ENCODE measurements at places on chromosomes 6 and 20. TPM values are rescaled to one million over a fixed set of nuclear protein-coding genes. Genes with fewer than 3 reads are reported as not detected.
A peak's percentile ranks its signal among the peaks of the same experiment; 100 is the strongest.

Gene BPIFB3
- polyA plus RNA-seq = not detected

Gene GSTA3
- not detected for polyA plus RNA-seq

DNA sequence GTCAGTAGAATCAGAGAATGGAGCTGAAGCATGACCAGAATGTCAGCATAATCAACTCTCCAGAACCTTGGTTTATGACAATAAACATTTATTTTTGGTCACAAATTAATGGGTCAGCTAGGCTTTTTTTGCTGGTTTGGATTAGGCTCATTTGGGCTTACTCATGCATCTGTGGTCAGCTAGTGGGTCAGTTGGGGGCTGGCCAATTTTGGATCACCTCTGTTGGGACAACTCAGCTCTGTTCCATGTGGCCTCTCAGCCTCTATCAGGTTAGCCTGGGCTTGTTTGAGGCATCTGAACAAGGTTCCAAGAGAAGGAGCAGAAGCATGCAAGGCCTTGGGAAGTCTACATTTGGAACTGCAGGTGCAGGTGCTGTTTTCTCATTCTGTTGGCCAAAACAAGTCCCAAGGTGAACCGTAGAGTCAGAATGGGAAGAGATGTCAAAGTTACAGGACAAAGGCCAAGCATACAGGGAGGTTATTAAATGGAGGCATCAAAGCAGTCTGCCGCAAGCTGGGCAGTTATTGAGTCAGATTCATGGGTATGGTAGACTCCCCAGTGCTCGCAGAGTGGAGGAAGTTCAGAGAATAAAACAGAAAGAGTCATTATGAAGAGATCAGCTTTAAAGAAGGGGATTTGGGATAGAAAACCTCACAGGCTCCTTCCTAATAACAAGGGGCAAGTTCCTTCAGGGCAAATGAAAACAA, 173.0 kb downstream of the PLCB4 start:
- DNase-seq = no peak

DNA sequence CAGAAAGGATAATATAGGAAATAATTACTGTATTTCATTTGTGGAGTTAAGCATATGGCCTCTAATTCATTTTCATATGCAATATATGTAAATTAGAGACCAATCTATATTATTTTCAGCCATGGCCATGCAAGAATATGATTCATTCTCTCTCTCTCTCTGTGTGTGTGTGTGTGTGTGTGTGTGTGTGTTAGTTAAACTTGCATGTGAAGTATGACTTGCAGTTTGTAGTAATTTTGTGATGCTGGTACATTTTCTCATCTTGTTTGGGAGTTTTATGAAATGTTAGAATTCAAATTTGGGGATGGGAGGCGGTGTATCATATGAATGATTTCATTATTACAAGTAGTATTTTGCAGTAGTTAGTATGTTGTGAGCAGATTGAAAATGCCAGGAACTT, 74.8 kb downstream of the JARID2 start:
- DNase-seq = no peak

GRCh38 chr6:66628917-66629316, 921.9 kb upstream of the EYS start:
- no peak for DNase-seq

- no peak for DNase-seq
Observed at GRCh38 chr20:1291191-1291741, 25.2 kb downstream of the SNPH start.

Gene ID1
- polyA plus RNA-seq = 38.0 TPM

Gene PGBD1
- 8.8 TPM for polyA plus RNA-seq

GRCh38 chr6:78347191-78347916, 520.0 kb upstream of the IRAK1BP1 start:
- DNase-seq = no peak

DNA sequence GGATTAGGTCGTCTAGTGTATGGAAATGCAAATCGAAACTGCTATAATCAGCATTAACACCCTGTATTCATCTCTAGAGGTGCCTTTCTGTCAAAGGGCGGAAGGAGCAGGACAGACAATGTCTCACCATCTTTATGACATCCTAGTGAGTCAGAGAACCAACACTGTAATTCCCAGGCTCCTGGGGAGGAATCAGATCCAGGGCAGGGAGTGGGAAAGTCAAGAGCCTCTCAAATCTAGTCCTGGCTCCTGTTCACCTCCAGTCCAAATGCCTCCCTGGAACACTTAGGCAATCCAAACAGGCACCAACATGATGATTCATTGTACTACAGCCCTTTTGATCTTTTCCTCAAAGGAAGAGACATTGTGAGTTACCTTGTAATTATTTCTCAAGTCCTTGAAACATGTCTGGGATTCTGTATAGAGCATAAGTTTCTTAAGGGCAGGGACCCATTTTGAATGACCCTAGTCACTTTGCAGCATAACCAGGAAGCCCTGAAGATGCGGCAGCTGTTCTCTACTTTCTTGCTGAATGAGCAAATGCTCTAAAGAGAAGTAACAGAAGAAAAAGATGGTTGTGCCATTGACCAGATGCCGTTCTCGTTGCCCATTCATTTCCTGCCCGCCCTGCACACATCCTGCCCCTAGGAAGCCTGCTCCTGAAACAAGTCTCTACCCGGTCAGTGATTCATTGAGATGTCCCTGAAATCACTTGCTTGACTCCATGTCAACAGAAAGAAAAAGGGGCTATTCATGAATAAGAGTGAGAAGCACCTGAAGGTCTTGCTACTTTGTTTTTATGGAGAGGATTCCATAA, 112.8 kb upstream of the JARID2 start:
- DNase-seq = no peak

GRCh38 chr6:63787021-63787420, 151.4 kb downstream of the PHF3 start:
- no peak for DNase-seq

- DNase-seq = no peak
Observed at GRCh38 chr6:19337101-19337500, 500.1 kb upstream of the ID4 start.

DNA sequence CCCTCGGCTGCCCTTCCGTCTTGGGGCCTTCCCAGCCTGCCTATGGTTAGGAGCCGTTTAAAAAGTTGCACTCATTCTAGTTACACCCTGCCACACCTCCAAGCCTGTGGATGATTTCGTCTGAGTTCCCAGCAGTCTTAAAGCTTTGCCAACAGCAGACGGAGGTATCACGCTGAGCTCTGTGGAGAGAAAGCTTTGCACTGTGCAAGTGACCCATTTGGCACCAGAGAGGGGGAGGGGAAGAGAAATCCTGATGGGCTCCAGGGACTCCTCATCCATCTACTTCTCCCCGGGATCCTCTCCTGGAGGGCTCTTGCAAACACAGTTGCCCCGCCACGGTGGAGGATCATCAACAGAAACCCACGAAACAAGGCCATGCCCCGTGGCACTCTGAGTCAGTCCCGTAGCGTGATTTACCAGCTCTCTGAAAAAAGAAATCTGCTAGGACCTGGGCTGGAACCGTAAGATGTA, 98.8 kb upstream of the CITED2 start:
- peak; percentile 30 for DNase-seq

- no peak for DNase-seq
Observed at GRCh38 chr6:158500016-158500735, 59.7 kb upstream of the TMEM181 start.

DNA sequence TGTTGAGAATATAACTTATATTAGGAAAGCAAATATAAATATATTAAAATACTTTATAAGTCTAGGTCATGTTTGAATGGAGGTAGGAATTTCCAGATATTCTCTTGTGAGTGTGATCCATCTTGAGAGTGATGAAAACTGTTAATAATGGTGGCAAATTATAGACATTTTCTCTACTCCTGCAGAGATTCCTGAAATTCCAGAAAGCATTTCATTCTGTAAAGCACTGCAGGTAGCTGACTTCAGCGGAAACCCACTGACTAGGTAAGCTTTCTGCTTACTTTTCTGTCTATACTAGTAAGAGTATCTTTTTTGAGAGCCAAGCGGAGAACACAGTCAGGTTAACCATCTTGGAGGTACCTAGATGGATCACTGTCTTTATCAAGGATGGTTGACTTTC, 84.0 kb downstream of the LRRC1 start:
- DNase-seq = no peak

- no peak for DNase-seq
Observed at GRCh38 chr6:3744901-3745470, 6.5 kb downstream of the PXDC1 start.

DNA sequence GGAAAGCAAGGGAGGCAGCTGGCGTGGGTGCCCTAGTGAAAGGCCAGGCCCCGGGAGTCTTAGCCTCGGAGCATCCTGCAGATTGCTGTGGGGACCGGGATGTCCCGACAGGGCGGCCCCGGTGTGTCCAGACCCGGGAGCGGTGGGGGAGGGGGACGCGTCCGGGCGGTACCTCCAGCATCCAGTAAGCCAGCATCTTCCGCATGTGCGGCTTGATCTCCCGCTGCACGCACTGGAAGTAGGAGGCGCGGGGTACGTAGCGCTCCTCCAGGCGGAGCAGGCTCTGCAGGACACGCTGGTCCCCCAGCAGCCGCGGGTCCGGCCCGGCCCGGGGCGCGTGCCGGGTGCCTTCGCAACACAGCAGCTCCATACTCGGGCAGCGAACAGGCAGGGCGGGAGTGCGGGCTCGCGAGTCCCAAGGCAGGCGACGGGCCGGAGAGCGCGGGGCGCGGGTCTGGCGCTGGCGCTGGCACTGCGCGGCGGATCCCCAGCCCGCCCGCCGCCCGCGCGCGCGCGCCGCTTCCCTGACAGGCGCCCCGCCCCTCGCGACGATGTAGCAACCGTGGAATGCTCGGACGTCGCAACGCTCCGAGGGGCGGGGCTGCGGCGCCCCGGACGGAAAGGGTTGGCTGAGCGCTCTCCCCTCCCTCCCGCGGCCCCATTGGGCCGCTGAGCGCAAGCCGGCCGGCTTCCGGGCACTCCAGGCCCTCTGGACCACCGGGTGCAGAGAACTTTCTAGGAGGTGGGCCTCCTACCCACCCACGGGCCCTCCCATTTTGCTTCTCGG, at the start of gene CCND3:
Gene CCND3, minus strand, starts transcription at position 529 of the 787 bp plus-strand sequence. Its CDS starts 159 bp downstream, at position 370.
- DNase-seq = peak; percentile 92

DNA sequence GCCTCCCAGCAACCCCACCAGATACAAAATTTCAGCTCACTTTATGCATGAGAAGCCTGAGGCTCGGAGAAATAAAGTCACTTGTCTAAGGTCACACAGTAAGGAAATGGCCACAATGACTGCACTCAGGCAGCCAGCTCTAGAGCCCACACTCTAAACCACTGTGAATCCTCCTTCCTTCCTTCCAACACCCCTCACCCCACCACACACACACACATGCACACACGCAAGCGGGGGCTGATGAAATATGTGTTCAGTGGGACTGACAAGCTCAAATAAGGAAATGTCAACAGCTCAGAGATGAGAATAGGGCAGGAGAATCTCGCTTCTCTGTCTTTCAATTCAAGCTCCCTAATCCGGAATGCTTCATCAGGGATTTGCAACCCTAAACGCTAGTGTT, 6.0 kb upstream of the BPIFA1 start:
- DNase-seq = no peak

DNA sequence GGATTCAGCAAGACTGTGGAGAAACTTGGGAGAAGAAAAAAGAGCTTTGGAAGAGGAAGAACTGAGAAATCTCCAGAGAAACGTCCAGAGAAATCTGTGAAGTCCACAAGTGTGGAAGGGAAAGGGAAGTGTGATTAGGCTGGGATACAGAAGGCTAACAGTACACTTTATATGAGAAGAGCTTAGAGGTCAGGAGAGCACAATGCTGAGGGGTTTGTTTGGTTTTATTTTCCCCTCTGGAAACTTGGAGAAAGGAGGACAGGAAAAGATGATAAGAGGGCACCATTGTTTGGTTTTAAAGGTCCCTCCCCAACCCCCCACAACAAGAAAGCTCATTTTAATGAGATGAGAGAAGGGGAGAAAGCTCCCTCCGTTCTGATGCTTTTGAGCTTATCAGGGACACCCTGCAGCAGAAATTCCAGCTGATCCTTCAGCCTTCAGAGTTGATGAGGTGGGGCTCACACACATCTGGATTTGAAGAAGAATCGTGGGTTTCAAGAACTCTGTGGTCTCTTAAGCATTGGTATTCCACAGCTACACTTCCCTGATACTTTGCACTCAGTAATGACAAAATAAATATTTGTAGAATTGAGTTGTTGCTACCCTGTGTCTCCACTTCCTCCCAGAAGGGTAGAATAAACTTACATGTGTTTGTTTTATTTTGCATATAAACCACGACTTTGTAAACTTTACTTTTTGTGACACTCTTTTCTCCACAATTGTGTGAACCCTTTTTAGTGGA, 1.9 kb downstream of the NT5E start:
- DNase-seq = no peak

Gene SLC17A3
- polyA plus RNA-seq = not detected

Gene WFDC2
- polyA plus RNA-seq = not detected

Gene ADGB
- polyA plus RNA-seq = not detected

Gene CFAP61
- 4.6 TPM for polyA plus RNA-seq

DNA sequence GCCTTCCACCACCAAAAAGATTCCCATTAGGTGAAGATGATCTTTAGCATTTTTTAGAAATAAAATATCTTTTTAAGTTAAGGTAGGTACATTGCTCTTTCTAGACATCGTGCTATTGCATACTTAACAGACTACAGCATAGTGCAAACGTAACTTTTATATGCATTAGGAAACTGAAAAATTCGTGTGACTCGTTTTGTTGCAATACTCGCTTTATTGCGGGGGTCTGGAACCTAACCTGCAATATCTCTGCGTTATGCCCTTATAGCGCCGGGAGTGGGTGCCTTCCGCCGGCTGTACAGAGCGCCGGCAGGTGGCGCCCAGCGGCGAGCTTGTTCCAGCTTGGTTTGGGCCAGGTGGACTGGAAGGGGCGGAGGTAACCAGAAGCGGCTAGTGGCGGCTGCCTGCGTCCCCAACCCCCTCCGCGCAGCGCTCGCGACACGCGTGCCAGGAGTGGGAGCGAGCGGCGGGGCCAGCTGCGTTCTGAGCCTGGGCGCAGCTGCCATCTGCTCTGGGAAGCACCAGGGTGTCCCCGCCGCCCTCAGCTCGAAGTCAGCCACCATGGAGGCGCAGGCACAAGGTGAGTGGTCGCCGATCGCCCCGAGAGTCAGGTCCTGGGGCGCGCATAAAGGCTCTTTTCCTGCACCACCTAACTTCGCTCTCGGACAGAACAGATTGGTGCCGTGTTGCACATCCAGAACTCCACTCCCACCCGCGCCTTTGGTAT, at the start of gene TPD52L1:
Gene TPD52L1, plus strand, starts transcription at position 383 of the 727 bp plus-strand sequence. Its CDS starts 179 bp downstream, at position 562.
- peak; percentile 73 for DNase-seq

- no peak for DNase-seq
Observed at GRCh38 chr6:157386454-157386853, 5.5 kb downstream of the ZDHHC14 start.

GRCh38 chr20:21529863-21530262, 16.0 kb upstream of the NKX2-2 start:
- no peak for DNase-seq

Gene RPS6KA2
- 27.7 TPM for polyA plus RNA-seq

DNA sequence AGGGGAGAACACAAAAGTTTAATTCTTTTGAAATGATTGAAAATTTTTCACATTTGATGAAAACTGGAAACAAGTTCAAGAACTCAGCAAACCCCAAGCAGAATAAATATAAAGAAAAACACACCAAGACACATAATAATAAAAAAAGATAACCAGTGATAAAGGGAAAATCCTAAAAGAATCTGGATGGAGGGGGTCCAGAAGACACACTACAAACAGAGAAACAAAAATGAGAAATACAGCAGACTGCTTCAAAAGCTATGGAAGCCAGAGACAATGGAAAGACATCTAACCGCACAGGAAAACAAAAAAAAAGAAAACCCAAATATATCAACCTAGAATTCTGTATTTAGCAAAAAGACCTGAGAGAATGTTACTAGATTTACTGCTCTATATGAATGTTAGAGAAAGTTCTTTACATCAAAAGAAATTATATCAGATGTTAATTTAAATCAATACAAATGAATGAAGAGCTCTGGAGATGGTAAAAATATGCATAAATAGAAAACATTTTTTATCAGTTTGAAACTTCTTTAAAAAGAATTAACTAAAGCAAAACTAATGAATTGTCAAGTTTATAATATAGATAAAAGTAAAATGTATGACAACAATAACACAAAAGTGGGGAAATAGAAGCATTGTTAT, 310.7 kb upstream of the PREP start:
- no peak for DNase-seq
